ENCODE measurements at places on chromosomes 1 and 21.

GRCh38 chr1:115822117-115822516, 18.8 kb downstream of the NHLH2 start:
- no peak for DNase-seq

DNA sequence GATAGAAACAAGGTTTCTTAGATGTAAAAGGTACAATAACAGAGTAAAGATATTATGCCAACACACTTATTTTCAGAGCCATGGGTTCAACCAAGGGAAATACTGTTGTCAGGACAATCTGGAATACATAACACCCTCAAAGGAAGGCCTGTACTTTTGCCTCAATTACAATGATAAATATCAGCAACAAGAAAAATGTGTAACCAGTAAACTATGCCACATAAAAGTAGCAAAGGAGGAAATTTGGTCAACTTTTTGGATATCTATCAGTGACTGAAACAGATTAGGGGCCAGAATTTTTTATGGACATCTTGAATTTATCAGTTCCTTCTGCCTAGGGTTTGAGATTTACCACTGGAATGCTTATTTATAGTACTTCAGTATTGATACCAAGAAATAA, 24.6 kb upstream of the RAP1GAP start:
- no peak for DNase-seq

DNA sequence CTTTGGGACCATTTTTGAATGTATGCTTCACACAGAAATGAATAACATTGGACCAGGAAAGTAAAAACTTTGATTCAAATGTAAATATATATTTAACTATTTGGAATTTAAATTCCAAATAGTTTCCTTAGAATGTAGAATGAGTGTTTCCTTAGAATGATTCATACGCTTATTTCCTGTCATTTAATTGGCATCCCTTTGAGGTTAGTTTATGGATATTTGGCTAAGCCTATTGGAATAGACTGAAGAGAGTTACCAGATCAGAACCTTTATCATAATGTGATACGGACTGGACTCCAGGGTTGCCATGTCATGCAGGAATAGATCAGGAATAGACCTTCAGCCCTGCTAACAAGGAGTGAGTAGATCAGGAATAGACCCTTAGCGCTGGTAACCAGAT, 133.1 kb downstream of the TNNI3K start:
- DNase-seq = no peak

- no peak for DNase-seq
Observed at GRCh38 chr1:204574865-204575163, 58.6 kb downstream of the MDM4 start.

GRCh38 chr1:150568594-150568966, 10.8 kb downstream of the MCL1 start:
- DNase-seq = no peak

DNA sequence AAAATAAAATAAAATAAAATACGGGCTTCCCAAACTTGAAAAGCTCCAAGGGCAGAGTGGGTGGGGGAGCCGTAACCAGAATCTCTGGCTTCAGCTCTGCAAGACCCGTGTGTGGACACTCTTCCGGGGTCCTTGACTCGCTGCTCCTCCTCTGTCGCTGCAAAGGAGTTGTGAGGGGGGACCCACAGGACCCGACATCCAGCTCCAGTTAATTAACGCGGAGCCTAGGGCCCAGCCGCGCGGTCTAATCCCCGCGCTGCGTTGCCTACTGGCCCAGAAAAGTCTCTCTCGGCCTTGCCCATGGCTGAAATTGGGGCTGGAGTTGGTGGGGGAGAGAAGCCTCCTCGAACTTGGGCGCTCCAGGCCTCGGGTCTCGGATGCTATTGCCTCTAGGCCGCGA, 1.8 kb downstream of the LMX1A start:
- DNase-seq = no peak

DNA sequence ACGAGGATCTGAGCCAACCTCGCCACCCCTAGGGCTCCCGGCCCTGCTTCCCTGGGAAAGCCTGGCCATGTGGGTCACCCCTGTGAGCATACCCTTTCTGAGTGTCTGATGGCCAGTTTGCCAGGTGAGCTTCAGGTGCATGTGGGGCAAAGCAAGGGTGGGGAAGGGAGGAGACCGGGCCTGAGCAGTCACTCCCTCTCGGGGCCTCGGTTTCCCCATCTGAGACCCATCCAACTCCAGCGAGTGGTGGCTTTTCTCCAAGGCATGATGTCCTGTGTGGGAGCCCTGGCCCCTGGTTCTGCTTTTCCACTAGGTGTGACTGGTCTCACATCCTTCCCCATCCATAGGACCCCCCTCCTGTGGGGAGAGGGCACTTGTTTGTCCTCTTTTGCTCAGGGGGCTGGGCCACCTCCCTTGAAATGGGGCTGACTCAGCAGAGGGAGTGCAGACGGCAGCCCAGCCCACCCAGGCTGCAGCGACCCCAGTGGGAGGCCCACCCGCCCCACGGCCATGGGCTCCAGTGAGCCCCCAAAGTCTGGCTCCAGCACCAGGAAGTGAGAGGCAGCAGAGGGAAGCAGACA, 1.7 kb upstream of the WNT9A start:
- DNase-seq = no peak

DNA sequence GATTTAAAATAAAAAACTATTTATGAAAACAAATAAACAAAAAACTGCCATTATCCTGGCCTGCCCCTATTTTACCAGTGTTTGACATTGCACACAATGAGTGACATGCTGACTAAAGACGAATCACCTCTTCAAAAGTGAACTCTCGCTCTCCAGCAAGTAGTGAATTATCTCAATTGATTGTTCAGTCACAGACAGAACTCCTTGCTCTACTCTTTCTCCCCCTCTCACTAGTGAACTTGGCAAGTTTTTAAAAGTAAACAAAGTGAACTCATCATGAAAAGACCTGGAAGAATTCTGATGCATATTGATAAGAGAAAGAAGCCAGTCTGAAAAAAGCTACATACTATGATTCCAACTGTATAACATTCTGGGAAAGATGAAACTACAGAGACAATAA, 4.7 kb upstream of the C1orf52 start:
- DNase-seq = no peak

- no peak for DNase-seq
Observed at GRCh38 chr1:239999170-239999569, 92.5 kb upstream of the FMN2 start.

DNA sequence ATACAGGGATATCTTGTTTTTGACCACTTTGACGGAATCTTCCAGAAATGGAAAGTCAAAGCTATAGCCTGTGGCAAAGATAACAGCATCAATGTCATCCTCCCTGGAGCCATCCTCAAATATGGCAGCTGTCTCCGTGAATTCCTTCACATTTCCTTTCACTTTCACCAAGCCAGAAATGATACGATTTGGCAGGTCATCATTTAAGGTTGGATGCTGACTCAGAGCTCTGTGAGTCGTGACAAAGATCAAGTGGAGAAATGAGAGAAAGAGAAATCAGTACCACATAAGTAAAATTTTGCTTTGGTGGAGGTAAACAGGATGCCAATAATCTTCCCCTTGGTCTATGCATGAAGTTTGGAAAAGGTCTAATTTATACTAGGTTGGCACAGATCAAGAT, 23.9 kb downstream of the FMO5 start:
- no peak for DNase-seq

GRCh38 chr1:58769809-58770320, 14.0 kb downstream of the JUN start:
- DNase-seq = no peak

- no peak for DNase-seq
Observed at GRCh38 chr1:172147541-172147940, 272.9 kb upstream of the C1orf105 start.

GRCh38 chr21:45301521-45302081, 13.9 kb upstream of the POFUT2 start:
- no peak for DNase-seq

- no peak for DNase-seq
Observed at GRCh38 chr21:43930074-43930847, 65.2 kb downstream of the AGPAT3 start.

All from NCI-H2029 treated with DMSO at 0.1 percent for 48 hours (cell line).